ENCODE measurements at places on chromosomes 4 and X. TPM values are rescaled to one million over a fixed set of nuclear protein-coding genes. Genes with fewer than 3 reads are reported as not detected.

Gene MAGEA9B
- not detected for total RNA-seq

Gene ADAMTS3
- 0.47 TPM for total RNA-seq

Gene SMIM43
- total RNA-seq, result not detected

Gene SYN1
- 1.9 TPM for total RNA-seq

DNA sequence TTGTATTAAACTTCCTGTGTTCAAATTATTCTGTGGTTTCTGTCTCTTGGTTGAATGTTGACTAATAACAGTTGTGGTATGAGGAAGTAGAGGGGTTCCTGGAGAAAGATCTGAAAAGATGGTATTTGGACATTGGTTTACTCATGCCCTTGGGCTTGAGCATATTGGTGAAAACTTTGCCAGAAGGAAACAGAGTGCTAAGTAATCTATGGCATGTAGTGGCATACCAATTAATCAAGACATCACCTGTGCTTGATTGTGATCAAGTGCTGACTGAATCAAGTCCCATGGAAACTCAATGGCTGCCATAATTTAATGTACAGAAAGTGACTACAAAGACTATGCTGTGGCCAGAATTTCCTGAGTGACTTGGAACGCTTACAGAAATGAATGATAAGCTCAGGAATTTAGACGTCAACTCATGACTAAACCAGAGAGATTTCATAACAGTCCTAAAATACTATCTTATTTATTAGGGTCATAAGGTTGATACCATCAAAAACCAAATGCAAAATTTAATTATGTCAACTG is 2062.9 kb downstream of the ARAP2 start:
- H3K27me3 ChIP-seq, result no peaks in the 10 kb centered on the region
- no peaks in the 10 kb centered on the region for H3K4me1 ChIP-seq
- no peaks in the 10 kb centered on the region for H3K36me3 ChIP-seq
- no peak overlapping the region for H3K4me3 ChIP-seq

GRCh38 chr4:139801895-139802294 is 136.3 kb downstream of the MGST2 start:
- no peaks in the 10 kb centered on the region for H3K36me3 ChIP-seq
- no peak overlapping the region for H3K27ac ChIP-seq
- H3K4me1 ChIP-seq, result no peaks in the 10 kb centered on the region
- no peak for DNase-seq
- H3K27me3 ChIP-seq, result no peaks in the 10 kb centered on the region

DNA sequence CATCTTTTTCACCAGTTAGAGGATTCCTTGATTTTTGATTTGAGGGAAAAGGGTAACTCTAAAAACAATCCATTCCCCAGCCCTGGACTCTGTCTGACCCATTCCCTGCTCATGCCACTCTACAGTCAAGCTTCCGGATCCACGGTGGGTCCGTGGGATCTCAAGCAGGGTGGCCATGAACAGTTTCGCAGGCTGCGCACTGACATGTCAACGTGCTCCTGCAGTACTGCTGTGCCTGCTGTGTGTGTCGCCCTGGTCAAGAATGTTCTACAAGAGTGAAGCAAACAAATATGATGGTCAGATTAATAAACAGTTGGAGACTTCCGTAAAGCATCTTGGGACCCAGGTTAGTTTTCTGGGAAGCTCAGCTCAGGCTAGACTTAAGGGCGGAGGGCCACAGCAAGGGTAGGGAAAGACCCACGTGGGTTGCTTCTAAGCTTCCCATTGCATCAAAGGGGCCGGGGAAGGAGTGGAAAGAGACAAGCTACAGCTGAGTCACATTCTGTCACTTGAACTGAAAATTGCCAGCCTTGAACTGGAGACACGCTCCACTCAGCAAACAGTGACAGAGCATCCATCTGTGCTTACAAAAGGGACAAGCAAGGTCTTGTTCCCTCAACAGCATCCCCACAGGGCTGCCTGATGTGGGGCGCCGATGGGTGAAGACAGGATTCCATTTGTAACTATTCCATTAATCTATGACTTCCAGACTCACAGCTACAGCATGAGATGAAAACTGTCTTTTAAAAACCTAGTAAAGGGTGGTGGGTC is 81.8 kb downstream of the MTMR1 start:
- no peak overlapping the region for H3K27ac ChIP-seq
- H3K36me3 ChIP-seq, result no peaks in the 10 kb centered on the region
- H3K27me3 ChIP-seq, result no peaks in the 10 kb centered on the region
- H3K4me1 ChIP-seq, result no peaks in the 10 kb centered on the region

DNA sequence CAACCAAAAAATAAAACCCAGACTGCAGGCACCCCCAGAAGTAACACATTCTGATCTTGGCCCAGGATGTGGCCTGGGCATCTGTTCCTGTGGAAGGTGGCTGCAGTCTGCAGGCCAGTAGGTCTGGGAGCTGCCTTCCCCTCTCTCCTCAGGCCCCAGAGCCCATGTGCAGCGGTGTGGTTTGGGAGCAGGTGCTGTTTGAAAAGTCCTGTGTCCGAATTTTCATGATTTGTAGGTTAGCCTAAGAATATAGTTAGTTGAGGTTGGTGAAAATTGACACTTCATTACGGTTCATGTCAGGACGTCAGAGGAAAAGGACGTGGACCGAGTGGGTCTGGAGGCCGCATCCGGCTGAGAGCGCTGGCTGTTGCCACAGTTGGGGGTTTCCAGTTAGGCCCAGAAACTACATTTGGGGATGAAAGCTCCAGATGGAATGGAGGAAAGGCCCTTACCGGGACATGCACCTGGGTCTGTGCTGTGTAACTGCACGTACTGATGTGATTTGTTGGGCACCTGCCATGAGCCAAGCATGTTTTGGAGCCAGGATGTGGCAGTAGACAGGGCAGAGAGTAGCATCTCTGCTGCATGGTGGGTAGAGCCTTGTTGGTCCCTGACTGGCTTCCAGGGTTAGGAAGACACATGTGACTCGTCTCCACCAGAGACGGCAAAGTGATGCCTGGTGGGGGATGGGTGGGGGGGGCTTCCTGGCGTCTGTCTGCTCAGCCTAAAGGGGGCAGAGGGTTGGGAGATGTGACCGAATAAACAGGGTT is 21.7 kb upstream of the HGFAC start:
- no peaks in the 10 kb centered on the region for H3K4me1 ChIP-seq
- DNase-seq, result no peak
- peaks cover 4% of the 10 kb centered on the region for H3K36me3 ChIP-seq
- no peaks in the 10 kb centered on the region for H3K27me3 ChIP-seq

DNA sequence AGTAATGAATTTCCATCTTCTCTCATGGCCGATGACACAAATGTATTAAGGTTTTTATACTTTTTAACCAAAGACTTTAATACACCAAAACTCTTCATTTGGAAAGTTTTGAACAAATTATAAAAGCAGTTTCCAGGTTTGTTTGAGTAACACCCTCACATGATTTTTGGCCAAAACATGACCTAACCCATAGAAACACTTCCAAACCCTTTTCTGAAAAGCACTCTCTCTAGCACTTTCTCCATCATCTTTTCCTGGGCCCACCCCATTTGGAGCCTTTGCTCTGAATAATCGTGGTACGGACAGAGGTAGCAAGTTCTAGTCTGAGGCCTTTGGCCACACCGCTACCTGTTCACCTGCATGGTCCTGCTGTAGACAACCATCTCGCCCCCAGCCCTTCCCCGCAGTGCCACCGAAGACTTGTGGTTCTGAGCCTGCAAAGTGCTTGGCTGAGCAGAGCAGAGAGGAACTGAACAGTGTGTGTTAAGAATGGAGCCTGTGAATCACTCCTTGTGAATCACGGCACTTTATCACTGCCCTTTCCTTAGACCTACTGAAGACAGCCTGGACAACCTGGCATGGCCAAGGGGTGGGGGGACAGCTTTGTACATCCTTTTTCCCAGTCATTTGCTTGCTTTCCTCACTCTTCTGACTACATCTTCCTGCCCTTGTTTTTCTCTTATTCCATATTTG is 181.8 kb downstream of the PTTG2 start:
- peaks cover 30% of the 10 kb centered on the region for H3K4me1 ChIP-seq
- no peak for DNase-seq
- no peak overlapping the region for H3K27ac ChIP-seq
- H3K27me3 ChIP-seq, result no peaks in the 10 kb centered on the region

GRCh38 chr4:112748352-112748878 is 111.5 kb downstream of the LARP7 start:
- H3K27me3 ChIP-seq, result no peaks in the 10 kb centered on the region
- DNase-seq, result no peak
- H3K27ac ChIP-seq, result no peak overlapping the region

DNA sequence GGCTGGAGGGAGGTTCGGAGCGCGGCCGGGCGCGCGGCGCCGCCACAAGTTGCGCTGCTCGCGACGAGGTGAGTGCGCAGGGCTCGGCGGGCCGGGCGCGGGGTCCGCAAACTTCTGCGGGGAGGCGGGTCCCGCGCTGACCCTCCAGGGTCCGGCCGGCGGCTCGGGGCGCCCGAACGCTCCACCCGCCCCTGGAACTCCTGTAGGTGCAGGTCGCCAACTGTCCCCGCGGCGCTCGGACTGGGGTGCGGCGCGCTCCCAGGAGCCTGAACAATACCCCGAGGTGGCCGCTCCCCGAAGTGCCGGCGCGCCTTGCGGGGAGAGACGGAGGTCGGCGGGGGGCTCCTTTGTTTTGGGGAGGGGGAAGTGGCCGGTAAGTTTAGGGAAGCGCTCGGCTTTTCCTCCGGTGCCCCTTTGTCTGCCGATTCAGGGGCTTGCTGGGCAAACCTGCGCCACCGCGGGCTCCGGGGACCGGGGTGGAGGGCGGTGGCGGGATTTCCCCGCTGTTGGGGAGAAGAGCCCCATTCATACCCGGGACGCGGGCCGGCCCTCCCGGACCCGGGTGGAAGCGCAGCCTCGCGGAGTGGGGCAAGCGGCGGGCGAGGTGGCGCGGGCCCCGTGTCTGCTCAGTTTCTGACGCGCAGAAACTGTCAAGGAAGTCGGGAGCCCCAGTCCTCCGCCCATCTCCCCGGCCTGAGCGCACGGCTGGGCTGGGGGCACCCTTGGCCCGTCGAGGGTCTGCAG is 694 bp downstream of the TBL1X start:
- H3K36me3 ChIP-seq, result no peaks in the 10 kb centered on the region
- H3K27me3 ChIP-seq, result no peaks in the 10 kb centered on the region
- H3K4me3 ChIP-seq, result peak overlapping the region; percentile 65

- no peaks in the 10 kb centered on the region for H3K4me1 ChIP-seq
- H3K27me3 ChIP-seq, result no peaks in the 10 kb centered on the region
- no peak overlapping the region for H3K4me3 ChIP-seq
- no peak for DNase-seq
- no peaks in the 10 kb centered on the region for H3K36me3 ChIP-seq
Observed at GRCh38 chr4:80963051-80963450, 67.5 kb upstream of the BMP3 start.

Measured in pancreas (tissue), 10 donors.